SHP77 (cell line): ENCODE measurements at places on chromosomes 13 and 19.

GRCh38 chr19:5103061-5103701 lies 134.3 kb downstream of the KDM4B start:
- peak; percentile 66 for DNase-seq

- DNase-seq: no peak
These were observed 30.5 kb downstream of the ZSWIM4 start for GRCh38 chr19:13825489-13826441.

- DNase-seq: peak; percentile 7
These were observed 888.9 kb downstream of the SLITRK1 start for GRCh38 chr13:82993417-82993816.

- DNase-seq: no peak
These were observed 7.3 kb downstream of the KLK8 start for GRCh38 chr19:50994129-50994528.

GRCh38 chr13:23941211-23941610 lies 43.9 kb upstream of the C1QTNF9B start:
- no peak for DNase-seq

DNA sequence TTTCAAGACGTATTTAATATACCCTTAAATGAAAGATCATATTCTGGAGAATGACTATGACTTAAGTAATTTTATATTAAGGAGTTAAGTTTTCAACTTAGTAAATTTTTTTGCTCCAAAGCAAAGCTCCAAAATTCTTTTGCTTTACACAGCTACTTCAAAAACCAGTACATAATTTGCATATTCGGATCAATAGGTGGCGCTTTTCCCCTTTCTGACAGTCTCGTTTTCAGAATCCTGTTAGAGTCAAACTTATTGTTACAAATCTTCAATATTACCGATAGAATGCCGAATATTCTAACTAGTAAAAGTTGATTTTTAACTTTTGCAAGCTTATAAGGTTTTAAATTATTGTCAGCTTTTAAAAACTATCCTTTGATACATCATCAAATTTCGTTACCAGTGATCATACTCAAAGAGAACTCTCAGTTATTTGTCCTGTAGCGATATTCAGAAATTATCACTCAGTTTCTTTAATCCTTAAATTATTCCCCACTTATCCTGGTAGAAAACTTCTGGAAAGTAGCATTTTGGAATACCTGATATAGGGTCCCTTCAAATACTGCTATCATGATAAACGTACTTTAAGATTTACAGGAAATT lies 852.7 kb upstream of the KLHL1 start:
- DNase-seq: peak; percentile 20

GRCh38 chr13:51811920-51812451 lies 8.0 kb upstream of the DHRS12 start:
- DNase-seq: no peak

GRCh38 chr13:112447306-112447705 lies 71.2 kb downstream of the SPACA7 start:
- DNase-seq: no peak

- peak; percentile 60 for DNase-seq
These were observed 95.7 kb downstream of the STK24 start for GRCh38 chr13:98480915-98481877.
